ENCODE measurements at places on chromosomes 11 and 22.
A peak's percentile ranks its signal among the peaks of the same experiment; 100 is the strongest.

DNA sequence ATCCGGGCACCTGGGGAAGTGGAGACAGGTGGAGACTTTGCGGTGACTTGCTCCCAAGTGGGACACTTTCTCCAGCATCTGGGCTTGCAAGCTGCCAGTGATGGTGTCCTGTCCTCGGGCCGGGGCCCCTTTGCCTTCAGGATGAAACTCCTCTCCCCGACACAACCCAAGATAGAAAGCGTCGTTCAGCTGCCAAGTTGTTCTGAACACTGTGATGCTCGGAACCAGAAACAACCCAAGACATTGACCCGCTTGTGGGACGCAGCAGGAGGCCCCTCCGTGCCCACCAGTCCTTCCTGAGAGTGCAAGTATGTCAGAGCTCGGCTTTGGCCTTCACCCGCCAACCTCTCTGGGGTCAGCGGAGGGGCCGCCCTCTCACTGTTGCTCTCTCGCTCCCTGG is 31.3 kb downstream of the LINC01488 start:
- DNase-seq = no peak

DNA sequence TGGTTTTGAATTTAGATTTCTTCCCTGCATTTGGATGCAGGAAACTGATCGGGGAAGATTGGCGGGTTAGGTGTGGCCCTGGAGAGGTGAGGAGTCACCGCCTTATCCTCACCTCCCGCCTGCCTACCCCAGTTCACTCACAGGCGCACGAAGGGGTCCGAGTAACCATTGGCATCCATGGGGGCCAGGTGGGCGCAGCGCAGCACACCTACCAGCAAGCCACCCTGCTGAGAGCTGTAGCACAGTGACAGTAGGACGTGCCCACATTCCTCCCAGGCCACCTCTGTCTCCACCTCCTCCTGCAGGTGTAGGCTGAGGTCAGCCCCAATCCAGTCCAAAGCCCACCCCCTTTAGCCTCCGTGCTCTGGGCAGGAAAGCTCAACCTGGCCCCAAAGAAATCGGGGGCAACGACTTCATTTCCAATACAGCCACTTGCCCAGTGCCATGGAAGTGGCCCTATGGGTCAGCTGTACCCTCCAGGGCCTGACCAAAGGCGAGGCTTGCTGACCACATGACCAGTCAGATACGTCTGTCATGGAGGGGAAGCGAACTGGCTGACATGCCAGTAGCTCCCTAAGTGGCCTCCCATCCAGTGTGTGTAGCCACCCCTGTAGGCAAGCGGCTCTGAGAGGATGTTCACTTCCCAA is 6.7 kb downstream of the NDUFV1 start:
- DNase-seq = no peak

DNA sequence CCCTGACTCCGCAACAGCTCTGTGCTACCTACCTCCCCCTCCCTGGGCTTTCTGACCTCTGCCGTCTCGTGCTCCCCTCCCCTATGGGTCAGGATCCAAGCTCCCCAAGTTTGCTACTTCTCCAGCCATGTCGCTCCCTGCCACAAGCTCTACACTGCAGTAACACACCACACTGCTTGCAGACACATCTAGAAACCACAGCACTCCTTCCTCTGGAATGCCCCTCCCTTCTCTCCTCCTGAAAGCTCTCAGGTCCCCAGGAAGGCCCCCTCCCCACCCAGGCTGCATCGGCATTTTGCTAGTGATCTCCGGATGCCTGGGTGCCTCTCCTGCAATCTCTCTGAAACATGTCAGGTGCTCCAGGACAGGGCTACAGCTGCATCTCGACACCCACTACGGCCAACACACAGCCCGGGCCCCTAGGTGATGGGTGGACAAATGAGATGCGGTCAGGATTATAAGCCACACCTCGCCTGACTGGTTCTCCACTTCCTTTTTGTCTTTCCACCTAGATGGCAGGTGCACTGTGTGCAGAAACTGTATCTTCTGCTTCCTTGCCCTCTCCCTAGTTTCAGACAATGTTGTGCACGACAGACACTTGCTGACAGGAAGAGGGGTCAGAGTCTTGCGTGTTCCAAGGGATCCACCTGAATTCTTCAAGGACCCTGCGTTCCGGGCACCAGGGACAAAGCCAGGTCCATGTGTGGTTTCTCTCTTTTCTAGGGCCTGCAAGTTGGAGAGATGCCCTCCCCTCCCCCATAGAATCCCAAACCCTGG is 22.9 kb downstream of the RPUSD4 start:
- DNase-seq = no peak

GRCh38 chr22:27668828-27669797 is 132.4 kb downstream of the MN1 start:
- DNase-seq = peak; percentile 52

DNA sequence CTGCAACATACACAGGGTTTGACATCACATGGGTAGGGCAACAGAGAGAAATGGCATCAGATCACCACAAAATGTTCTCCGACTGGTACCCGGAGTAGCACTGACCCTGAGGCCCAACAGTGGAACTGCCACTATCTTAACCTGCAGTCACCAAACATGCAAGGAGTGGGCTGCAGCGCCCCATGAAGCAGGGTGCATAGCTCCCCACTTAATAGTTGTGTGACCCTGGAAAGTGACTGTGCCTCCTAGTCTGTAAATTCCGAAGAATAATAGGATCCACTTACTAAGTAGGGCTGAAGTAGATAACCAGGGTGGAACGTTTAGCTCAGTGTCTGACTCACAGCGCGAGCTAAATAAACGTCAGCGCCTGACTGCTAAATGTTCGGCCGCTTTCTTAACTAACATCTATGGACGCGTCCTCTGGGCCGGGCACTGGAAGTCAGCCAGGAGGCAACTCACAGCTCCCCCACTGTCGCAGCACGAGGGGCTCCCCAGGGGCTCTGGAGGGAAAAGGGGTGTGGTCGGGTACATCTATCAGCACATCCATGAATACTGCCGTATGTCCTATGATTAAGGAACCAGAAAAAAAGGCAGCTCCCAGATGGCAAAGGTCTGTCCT is 777 bp downstream of the LTO1 start:
- peak; percentile 25 for DNase-seq

Measured in HTR-8/SVneo (cell line).